ENCODE measurements at places on chromosomes 3 and 15. TPM values are rescaled to one million over a fixed set of nuclear protein-coding genes. Genes with fewer than 3 reads are reported as not detected.

DNA sequence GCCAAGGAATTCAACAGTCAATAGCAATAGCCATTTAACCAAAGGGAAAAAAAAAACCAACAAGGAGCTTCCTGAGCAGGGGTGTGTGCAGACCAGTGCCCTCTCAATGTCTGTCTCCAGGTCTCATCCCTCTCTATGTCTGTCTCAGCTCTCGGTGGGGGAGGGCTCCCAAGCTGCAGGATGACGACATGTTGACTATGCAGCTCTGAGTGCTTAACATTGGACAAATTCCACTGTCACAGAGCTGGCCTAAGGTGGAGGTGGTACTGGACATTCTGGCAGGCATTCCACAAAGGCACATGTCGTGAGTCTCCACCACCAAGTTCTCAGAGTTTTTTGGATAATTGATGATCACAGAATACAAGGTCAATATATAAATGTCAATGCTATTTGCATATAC lies 2.0 kb upstream of the CAPN7 start:
- DNase-seq: no peak

GRCh38 chr3:28577941-28578500 lies 229.4 kb upstream of the AZI2 start:
- no peak for DNase-seq

DNA sequence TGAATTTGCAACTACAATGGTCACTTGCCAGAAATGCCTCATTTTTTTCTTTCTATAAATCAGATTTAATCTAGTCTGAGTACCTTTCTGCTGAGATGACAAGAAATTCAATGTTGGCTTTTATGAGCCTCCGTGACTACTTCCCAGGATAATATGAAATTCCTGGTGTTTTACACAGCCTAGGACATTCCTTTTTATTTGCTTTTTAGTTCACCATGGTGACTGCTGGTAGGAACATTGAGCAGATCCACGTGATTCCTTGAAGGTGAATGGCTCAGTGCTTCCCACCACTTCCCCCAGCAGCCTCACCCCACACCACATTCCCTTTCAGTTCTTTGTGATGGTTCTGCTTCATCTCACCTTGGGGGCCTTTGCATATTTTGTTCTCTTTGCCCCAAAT lies 4.3 kb upstream of the NPTN start:
- DNase-seq: no peak

GRCh38 chr15:37900326-37901221 lies 33.9 kb upstream of the TMCO5A start:
- DNase-seq: no peak

Gene INSYN1
- total RNA-seq: 112 TPM

Gene SLCO2A1
- total RNA-seq: 34.5 TPM

Gene GOLGA8J
- total RNA-seq: 0.28 TPM
